RWPE2 (cell line): ENCODE measurements at places on chromosomes 2 and 18.

DNA sequence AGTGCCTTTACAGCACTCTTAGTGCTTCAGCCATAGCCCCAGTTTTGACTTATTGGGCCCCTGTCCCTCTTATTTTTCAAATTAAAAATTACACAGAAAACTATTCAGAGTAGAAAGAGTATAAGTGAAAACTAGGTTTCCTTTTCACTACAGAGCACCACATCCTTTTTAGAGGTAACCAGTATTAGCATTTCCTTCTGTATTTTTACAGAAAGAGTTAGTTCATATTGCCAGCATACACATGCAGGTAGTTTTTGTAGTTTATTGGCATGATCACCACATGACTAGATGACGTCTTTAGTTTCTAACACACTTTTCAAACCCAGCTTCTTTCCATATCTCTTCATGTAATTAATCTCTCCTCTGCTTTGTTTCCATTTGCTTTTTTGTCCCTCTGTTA is 66.4 kb downstream of the UBE2E3 start:
- no peaks in the 10 kb centered on the region for H3K27me3 ChIP-seq
- no peak overlapping the region for H3K27ac ChIP-seq
- H3K4me3 ChIP-seq: no peak overlapping the region
- no peak for DNase-seq
- H3K4me1 ChIP-seq: no peaks in the 10 kb centered on the region
- no peaks in the 10 kb centered on the region for H3K36me3 ChIP-seq

DNA sequence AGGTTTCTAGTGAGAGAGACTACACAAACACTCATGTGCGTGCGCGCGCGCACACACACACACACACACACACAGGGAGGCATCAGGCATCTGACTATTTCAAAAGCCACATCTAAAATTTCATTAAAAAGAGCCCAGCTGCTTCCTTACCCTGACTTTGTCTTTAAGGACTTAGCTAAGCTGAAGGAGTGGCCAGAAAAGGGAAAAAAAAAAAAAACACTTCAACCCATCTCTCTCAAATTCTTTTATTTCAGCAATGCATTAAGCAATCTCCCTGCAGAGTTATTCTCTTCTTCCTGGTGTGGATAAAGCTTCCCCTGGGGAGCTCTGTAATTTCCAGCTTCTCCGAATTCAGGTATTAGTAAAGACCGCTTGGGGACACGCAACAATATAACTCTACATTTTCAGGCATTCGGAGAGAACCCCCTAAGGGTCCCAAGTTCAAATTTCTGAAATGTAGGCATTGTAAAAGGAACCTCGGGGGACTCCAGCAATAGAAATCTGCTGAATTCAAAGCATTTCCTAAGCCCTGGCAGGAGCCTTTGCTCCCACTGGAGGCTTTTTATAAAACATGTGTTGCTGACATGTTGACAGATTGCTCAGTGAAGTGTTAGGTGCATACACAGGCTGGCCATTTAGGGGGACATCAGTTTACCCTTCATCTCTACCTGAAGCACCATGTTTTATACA is 67.0 kb downstream of the ZNF521 start:
- peaks cover 19% of the 10 kb centered on the region for H3K27me3 ChIP-seq
- no peak for DNase-seq
- H3K4me1 ChIP-seq: no peaks in the 10 kb centered on the region
- H3K36me3 ChIP-seq: no peaks in the 10 kb centered on the region
- no peak overlapping the region for H3K4me3 ChIP-seq
- no peak overlapping the region for H3K27ac ChIP-seq

- H3K27ac ChIP-seq: no peak overlapping the region
- no peak overlapping the region for H3K4me3 ChIP-seq
- H3K4me1 ChIP-seq: peaks cover 11% of the 10 kb centered on the region
- DNase-seq: no peak
- H3K27me3 ChIP-seq: no peaks in the 10 kb centered on the region
Measured at GRCh38 chr2:162210385-162210784, 32.9 kb downstream of the FAP start.

- H3K36me3 ChIP-seq: no peaks in the 10 kb centered on the region
- H3K4me1 ChIP-seq: peaks cover 16% of the 10 kb centered on the region
- H3K4me3 ChIP-seq: no peak overlapping the region
- DNase-seq: no peak
Measured at GRCh38 chr2:48717846-48718245, 37.7 kb downstream of the LHCGR start.

DNA sequence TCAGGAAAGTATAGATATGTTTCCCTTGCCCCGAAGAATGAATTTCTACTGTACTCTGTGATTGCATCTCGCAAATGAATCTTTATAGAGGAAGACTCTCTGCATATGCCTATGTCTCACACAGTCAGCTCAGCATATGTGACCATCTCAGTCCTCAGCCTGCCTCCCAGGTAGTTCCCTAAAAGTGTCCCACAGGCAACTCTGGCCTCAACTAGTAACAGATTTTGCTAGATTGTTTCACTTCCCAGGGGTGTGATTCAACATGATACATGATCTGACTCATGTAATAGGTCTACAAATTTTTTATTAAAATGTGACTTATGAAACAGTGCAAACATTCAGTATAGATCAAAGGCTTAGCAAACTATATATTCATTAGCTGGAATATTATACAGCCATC is 296.6 kb upstream of the CRIM1 start:
- H3K27ac ChIP-seq: no peak overlapping the region
- H3K4me3 ChIP-seq: no peak overlapping the region
- no peak for DNase-seq

GRCh38 chr2:142136571-142136970 is 5.8 kb upstream of the LRP1B start:
- no peak overlapping the region for H3K27ac ChIP-seq
- H3K27me3 ChIP-seq: peaks cover 27% of the 10 kb centered on the region
- no peak for DNase-seq
- H3K36me3 ChIP-seq: no peaks in the 10 kb centered on the region
- no peak overlapping the region for H3K4me3 ChIP-seq
- no peaks in the 10 kb centered on the region for H3K4me1 ChIP-seq

DNA sequence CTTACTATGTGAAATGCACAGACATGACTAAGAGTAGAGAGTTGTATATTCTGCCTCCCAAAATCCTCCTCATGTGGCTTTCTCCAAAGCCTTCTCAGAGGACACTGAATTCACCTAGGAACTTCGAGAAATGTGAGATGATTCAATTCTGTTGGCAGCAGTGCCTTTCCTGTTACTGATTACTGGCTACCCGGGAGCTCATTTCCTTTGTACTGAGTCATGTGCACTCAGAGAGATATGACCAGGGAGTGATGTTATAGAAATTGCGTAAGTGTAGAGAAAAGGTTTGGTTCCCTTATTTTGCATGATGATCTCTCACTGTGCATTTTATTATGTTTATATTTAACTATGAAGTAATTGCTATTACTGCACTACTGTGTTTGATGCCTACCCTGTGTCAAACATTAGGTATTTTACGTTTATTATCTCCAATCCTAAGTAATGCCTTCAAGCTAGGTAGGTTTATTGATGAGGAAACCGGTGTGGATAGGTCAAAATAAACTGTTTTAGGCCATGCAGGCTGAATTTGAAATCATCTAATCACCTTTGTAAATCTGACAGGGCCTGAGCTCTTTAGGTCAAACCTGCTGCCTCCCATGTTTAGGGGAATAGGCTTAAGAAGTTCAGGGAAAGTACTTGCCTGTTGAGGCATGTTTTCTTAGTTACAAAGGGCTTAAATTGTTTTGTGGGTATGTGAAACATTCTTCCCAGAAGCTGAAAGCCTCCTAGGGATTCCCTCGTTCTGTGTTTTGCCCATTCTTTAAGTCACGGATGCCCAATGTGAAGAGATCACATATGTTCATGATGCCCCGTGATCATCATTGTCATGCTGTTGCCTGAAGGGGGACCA is 86.8 kb downstream of the FMNL2 start:
- no peak overlapping the region for H3K4me3 ChIP-seq
- no peaks in the 10 kb centered on the region for H3K36me3 ChIP-seq
- no peaks in the 10 kb centered on the region for H3K27me3 ChIP-seq
- DNase-seq: peak; percentile 66
- H3K27ac ChIP-seq: peak overlapping the region; percentile 95

DNA sequence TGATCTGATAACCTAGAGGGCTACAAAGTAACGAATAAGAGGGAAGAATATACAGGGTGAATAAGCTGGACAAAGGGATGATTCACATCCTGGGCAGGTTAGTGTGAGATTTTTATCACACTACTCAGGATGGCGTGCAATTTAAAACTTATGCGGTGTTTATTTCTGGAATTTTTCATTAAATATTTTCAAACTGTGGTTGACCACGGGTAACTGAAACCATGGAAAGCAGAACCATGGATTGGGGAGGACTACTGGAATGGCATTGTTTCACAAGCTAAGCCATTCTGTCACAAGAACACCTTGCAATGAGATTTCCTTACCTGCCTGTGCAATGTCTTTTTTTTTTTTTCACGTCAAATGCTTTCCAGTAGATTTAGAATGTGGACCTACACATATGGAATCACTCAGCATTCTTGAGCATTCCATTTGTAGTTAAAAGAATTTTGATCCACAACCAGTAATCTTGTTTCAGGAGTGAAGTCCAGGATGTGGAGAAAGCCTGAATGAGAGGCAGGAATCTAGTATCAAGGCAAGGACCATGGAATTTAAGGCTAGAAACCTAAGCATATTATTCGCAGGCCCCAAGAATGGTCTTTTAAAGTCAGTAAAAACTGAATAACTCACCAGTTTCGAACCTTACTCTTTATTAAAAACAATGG is 8.0 kb upstream of the CDK15 start:
- no peak overlapping the region for H3K4me3 ChIP-seq
- peak overlapping the region; percentile 89 for H3K27ac ChIP-seq
- DNase-seq: no peak
- no peaks in the 10 kb centered on the region for H3K36me3 ChIP-seq
- H3K4me1 ChIP-seq: peaks cover 18% of the 10 kb centered on the region

GRCh38 chr18:13613099-13613498 is 113.3 kb downstream of the FAM210A start:
- no peak for DNase-seq
- H3K36me3 ChIP-seq: no peaks in the 10 kb centered on the region
- no peaks in the 10 kb centered on the region for H3K4me1 ChIP-seq
- no peak overlapping the region for H3K4me3 ChIP-seq

DNA sequence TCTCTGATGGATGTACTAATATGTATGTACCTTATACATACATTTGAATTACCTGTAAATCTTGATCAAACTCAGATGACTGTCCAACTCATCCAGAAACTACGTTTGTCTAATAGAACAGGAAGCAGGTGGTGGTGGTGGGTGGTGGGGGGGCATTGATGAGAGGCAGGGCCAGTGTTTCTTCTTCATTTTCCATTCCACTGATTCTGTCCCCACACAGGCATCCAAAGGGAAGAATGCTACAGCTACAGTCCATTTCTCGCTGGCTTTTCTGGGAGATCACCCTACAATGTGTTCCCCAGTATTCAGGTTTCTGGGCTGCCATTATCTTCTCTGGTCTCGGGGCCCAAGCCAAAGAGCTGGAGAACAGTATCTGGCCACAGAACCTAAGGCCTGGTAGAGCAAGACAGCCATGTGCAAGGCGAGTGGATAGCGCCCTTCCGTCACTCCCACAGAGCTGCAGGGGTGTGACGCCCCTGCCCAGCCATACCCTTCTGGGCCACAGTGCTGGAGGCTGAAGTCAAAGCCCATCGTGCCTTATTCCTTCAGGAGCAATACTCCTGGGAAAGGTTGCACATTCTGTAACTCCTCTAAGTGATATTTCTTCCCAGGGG is 54.5 kb downstream of the BCL11A start:
- no peak for DNase-seq
- H3K27ac ChIP-seq: no peak overlapping the region
- no peaks in the 10 kb centered on the region for H3K36me3 ChIP-seq
- no peaks in the 10 kb centered on the region for H3K27me3 ChIP-seq

- no peaks in the 10 kb centered on the region for H3K4me1 ChIP-seq
- H3K27me3 ChIP-seq: no peaks in the 10 kb centered on the region
- no peak for DNase-seq
- no peaks in the 10 kb centered on the region for H3K36me3 ChIP-seq
Measured at GRCh38 chr2:162574615-162575452, 230.9 kb downstream of the GCA start.
